Astrocyte of the hippocampus (primary cell): ENCODE measurements at places on chromosomes 1 and 21.
A peak's percentile ranks its signal among the peaks of the same experiment; 100 is the strongest.

- no peak for DNase-seq
These were observed 17.3 kb downstream of the POFUT2 start for GRCh38 chr21:45270306-45270821.

DNA sequence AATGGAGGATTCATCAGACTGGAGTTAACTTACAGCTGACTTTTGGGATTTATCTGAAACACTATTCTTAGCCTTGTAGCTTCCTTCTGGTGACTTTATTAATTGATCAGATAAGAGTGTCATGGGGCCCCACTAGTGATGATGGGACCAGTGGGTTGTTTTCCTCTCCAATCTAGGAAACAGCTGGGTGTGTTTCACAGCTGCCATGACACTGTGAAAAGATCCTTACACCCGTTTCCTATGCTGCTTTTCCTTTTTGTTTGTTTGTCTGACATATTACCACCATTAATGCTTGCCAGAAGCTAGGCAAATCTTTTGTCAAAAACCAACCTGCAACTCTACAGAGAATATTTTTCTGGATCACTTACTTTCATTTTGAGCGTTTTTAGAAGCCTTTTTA, 86.2 kb downstream of the ZBTB18 start:
- DNase-seq: no peak

- DNase-seq: peak; percentile 88
These were observed 50.5 kb upstream of the PPP2R5A start for GRCh38 chr1:212234431-212235395.

DNA sequence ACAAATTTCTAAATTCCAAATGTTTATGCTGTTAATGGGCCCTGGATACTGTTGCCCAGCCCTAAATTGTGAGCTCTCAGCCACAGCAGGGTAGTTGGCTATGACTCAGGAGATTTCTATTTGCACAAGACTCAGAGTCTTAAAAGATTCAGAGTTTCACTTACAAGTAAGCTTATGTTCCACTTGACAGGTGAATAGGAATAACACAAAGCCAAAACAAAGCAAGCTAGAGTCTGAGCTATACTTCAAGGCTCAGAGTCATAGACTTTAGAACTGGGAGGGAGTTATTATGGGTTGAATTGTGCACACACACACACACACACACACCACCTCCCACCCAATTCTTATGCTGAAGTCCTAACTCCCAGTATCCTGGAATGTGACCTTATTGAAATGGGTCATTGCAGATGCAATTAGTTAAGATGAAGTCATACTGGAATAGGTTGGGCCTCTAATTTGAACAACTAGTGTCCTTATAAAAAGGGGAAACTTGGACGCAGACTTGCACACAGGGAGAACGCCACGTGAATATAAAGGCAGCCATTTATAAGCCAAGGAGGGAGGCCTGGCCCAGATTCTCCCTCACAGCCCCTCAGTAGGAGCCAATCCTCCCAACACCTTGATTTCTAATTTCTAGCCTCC, 30.2 kb downstream of the PRDX6 start:
- peak; percentile 92 for DNase-seq

DNA sequence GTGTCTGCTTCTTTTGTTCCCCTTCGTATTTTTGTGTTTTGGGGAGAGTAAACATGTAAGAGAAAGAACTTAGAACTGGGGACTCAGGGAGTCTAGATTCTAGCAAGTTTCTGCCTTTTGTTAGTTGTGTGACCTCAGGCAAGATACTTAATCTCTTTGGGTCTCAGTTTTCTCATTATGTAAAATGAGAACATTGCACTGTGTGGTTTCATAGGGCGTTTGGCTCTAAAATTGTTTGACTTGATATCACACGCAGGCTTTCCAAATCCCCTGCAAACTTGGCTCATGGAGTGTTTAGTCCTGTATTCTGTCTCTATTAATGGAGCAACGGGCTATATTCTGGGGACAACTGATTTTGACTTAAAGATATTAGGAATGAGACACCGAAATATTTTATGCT, 57.7 kb downstream of the NTNG1 start:
- DNase-seq: peak; percentile 48

DNA sequence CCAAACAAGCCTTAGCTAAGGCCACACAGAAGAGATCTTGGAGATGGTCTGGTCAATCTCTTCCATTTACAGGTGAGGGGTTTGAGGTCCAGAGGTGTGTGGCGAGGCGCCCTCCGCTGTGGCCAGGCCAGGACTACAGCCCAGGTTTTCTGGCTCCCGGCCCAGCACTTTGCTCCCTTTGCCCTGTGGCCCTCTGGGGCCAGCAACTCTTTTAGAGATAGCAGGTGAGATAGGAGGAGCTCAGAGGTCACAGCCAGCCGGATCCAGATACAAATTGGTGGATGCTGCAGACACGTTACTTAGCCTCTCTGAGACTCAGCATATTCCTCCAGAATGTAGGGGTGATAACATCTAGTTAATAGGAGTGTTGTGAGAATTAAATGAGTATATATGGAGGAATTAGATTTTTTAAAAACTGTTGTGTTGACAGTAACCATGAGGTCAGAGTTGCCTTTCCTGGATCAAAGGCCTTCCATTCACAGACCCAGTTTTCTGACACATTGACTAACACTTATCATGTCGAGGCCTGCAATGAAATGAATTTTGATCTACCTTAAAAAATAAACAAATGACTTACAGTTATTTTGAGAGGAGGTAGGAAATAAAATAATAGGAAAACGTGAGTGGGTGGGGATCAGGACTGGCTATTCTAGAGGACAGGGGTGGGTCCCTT, 16.6 kb downstream of the TEX35 start:
- no peak for DNase-seq

DNA sequence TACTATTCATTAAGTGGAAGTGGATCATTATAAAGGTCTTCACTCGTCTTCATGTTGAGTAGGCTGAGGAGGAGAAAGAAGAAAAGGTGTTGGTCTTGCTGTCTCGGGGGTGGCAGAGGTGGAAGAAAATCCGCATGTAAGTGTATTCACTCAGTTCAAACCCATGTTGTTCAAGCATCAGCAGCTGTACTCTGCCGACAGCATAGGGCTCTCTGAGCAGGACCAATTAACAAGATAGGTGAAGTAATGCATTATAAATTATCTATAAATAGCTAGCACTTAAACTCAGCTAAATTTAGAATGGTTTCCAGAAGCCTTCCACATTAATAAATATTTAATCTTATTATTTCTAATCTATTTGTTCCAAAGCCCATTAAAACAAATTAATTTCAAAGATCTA, 116.8 kb downstream of the RGS2 start:
- no peak for DNase-seq

DNA sequence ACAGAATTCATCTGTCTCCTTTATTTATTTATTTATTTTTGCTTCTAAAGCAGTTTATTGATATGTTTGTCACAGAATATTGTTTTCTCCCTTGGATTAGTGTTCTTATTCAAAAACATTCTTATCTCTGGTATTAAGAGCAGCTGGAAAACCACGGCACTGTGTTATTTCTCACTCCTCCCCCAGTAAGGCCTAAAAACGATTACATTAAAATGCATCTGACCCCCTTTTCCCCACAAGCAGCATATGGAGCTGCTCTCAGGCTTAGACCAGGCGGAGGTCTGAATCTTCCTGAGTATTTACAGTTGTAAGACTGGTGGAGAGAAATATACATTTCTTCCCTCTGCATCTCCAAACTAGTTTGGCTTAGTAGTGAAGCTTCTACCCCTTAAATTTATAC, 86.8 kb downstream of the HLX start:
- DNase-seq: no peak
